ENCODE measurements at places on chromosomes 7 and 10. TPM values are rescaled to one million over a fixed set of nuclear protein-coding genes. Genes with fewer than 3 reads are reported as not detected.

DNA sequence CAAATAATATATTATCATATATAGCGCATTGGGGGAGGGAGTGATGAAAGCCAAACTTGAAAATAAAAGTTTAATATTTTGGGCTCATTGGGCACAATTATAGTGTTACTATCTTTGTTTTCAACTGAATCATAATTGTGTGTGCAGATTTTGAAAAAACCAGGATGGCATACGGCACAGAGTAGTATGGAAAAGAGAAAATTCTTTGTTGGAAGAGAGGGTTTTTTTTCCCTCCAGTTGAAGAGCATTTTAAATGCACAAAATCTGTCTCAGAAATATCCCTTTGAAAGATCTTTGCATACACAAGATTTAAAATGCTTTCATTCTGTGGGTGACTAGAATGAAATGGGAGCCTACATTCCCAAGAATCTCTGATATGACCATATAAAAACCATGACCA is 269.6 kb downstream of the EXOC4 start:
- DNase-seq: no peak

GRCh38 chr10:130440494-130440893 is 304.3 kb downstream of the GLRX3 start:
- no peak for DNase-seq

The SLC18A2 gene
- not detected for total RNA-seq

DNA sequence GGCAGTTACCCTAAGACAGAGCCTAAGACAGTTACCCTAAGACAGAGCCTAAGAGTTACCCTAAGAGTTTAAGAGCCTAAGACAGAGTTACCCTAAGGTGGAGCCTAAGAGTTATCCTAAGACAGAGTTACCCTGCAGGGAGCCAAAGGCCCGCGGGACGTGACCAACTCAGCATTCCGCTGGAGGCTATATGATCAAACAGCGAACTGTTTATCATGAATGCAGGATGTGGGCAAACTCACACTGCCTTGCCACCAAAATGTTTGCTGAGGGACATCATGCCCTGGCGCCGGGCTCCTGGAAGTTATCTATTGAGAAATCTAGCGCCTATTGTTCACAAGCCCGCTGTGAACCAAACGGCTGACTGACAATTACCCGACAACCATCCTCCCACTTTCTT is 49.9 kb downstream of the BLVRA start:
- no peak for DNase-seq

The SORCS3 gene
- total RNA-seq: not detected

GRCh38 chr7:32957326-32958045 is at the start of gene FKBP9:
FKBP9 (plus strand) TSS chr7:32957440; CDS start chr7:32957574, 134 bp downstream.
- peak; percentile 76 for DNase-seq

DNA sequence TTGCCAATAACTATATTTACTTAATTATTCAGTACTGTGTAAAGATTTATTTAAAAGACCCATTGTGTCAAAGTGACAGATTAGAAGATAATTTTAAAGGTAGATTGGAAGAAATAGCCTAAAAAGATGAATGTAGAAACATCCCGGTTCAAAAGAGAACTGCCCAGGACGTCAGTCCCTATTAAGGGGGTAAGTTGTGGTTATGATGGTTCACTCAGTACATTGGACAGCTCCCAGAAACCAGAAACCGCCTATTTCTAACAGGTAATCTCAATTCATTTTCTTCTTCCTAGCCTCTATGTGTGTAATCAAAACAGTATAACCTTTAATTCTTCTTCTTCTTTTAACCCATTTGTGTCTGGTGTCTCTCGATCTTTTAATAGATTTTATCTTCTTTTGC is 1.5 kb upstream of the FERD3L start:
- no peak for DNase-seq

The POLR1F gene
- 25.3 TPM for total RNA-seq
